Astrocyte (in vitro differentiated cells and primary cell): ENCODE measurements at places on chromosomes 1 and 21. TPM values are rescaled to one million over a fixed set of nuclear protein-coding genes. Genes with fewer than 3 reads are reported as not detected.

- H3K4me1 ChIP-seq, result no peaks in the 10 kb centered on the region
- no peaks in the 10 kb centered on the region for H3K27me3 ChIP-seq
- no peak overlapping the region for H3K27ac ChIP-seq
- no peaks in the 10 kb centered on the region for H3K36me3 ChIP-seq
These were observed 2.7 kb upstream of the LPGAT1 start for GRCh38 chr1:211833174-211833820.

DNA sequence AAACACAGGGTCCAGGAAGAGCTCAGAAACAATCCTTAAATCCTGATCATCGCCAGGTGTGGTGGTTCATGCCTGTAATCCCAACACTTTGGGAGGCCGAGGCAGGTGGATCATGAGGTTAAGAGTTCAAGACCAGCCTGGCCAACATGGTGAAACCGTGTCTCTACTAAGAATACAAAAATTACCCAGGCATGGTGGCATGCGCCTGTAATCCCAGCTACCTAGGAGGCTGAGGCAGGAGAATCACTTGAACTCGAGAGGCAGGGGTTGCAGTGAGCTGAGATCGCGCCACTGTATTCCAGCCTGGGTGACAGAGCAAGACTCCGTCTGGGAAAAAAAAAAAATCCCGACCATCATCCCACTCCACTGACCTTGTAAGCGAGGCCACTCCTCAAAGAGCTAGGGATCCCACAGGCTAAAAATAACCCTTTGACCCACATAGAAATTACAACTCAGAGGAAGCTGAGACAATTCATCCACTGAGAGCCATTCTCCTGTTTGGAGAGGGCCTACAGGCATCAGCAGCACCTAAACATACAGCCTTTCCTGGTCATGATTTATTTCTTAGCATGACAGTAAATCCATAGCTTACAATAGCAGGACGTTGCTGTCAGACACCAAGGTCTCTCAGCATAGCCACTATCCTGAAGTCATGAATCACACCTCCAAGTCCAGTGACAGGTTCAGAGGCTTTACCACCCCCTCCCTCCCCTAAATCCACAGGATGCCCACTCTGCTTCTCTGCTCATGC, 66.7 kb downstream of the TGFBR3 start:
- H3K4me1 ChIP-seq, result no peaks in the 10 kb centered on the region
- H3K36me3 ChIP-seq, result no peaks in the 10 kb centered on the region
- DNase-seq, result no peak
- H3K4me3 ChIP-seq, result no peak overlapping the region

DNA sequence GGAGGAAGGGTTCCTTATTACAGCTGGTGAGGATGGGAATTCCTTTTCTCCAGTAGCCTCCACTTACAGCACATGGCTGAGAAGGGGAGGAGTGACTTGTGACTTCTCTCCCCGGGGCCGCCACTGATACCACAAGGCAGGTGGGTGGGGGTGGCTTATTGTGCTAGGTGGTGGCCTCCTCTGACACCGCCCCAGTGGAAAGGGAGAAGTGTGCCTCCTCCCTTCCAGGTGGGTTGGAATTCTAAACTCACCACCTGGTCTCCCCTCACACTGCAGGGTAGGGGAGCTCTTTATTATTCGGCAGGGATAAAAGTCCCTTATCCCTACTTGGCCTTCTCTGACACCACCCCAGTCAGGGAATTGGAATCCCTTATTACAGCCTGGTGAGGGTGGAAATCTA, 89.5 kb downstream of the CCDC30 start:
- no peaks in the 10 kb centered on the region for H3K4me1 ChIP-seq
- H3K4me3 ChIP-seq, result no peak overlapping the region
- no peaks in the 10 kb centered on the region for H3K27me3 ChIP-seq
- DNase-seq, result no peak
- no peaks in the 10 kb centered on the region for H3K36me3 ChIP-seq
- H3K27ac ChIP-seq, result no peak overlapping the region

DNA sequence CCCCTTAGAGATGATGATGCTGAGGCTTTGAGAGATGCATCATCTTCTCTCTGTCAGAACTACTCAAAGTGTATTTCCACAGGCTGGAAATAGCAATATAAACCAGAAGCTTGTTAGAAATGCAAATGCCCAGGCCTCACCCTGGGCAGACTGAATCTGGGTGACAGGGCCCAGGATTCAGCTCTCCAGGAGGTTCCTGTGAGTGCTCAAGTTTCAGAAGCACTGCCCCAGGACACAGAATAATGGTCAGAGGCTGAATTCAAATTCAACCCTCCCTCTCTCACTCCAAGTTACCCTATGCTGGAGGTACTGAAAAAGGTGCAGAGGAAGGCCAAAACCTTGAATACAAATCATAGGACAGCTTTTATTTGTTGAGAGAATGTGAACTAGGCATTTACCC, 98.5 kb upstream of the NGF start:
- peaks cover 5% of the 10 kb centered on the region for H3K4me1 ChIP-seq
- no peaks in the 10 kb centered on the region for H3K36me3 ChIP-seq
- no peak overlapping the region for H3K4me3 ChIP-seq

GRCh38 chr1:218636548-218636947, 291.4 kb downstream of the TGFB2 start:
- no peaks in the 10 kb centered on the region for H3K4me1 ChIP-seq
- no peak overlapping the region for H3K27ac ChIP-seq
- H3K36me3 ChIP-seq, result no peaks in the 10 kb centered on the region
- no peak overlapping the region for H3K4me3 ChIP-seq

DNA sequence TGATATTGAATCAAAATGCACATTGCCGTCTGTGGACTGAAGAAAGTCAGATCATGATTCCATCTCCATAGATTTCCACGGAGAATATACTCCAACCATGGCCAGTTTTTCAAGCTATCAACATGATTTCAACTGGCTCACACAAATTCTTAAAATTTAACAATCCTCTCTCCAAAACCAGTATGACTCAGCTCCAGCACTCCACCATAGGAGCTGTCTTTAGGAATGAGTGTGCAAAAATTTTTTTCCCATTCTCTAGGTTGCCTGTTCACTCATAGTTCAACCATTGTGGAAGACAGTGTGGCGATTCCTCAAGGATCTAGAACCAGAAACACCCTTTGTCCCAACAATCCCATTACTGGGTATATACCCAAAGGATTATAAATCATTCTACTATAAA, 40.8 kb downstream of the RGL1 start:
- H3K27ac ChIP-seq, result no peak overlapping the region
- peaks cover 29% of the 10 kb centered on the region for H3K4me1 ChIP-seq
- DNase-seq, result no peak
- H3K36me3 ChIP-seq, result no peaks in the 10 kb centered on the region
- H3K27me3 ChIP-seq, result no peaks in the 10 kb centered on the region
- no peak overlapping the region for H3K4me3 ChIP-seq

GRCh38 chr1:65387821-65388220, 32.6 kb upstream of the LEPR start:
- no peak overlapping the region for H3K4me3 ChIP-seq
- H3K4me1 ChIP-seq, result no peaks in the 10 kb centered on the region
- no peaks in the 10 kb centered on the region for H3K36me3 ChIP-seq
- no peak overlapping the region for H3K27ac ChIP-seq
- DNase-seq, result no peak

GRCh38 chr1:170986901-170987300, 51.6 kb downstream of the MROH9 start:
- H3K4me3 ChIP-seq, result no peak overlapping the region
- H3K27me3 ChIP-seq, result peaks cover 2% of the 10 kb centered on the region
- no peaks in the 10 kb centered on the region for H3K4me1 ChIP-seq
- no peaks in the 10 kb centered on the region for H3K36me3 ChIP-seq
- no peak for DNase-seq

- no peaks in the 10 kb centered on the region for H3K36me3 ChIP-seq
- H3K4me3 ChIP-seq, result no peak overlapping the region
- H3K27ac ChIP-seq, result no peak overlapping the region
- no peak for DNase-seq
These were observed 27.7 kb upstream of the CSF3R start for GRCh38 chr1:36510418-36510817.

GRCh38 chr1:111587509-111588174, 31.9 kb upstream of the RAP1A start:
- H3K27me3 ChIP-seq, result no peaks in the 10 kb centered on the region
- H3K4me3 ChIP-seq, result no peak overlapping the region
- H3K4me1 ChIP-seq, result peaks cover 8% of the 10 kb centered on the region
- H3K27ac ChIP-seq, result no peak overlapping the region

DNA sequence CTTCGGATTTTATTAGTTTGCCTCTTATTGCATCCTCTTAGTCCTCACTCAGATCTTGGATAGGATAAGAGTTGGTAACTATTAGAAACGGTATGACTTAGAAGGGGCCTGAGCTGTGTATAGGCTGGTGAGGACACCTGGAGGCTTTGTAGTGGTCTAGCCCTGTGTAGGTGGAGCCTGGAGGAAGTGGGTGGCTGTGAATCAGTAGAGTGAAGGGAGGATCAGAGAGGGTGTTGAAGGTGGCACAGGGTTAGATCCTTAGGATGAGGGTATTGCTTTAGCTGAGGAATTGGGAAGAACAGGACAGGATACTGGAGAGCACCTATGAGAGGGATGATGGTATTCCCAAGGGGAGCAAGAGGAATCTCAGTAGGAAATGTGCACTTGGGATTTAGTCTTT, 5.7 kb downstream of the VANGL1 start:
- H3K27me3 ChIP-seq, result no peaks in the 10 kb centered on the region
- peaks cover 3% of the 10 kb centered on the region for H3K36me3 ChIP-seq
- no peak overlapping the region for H3K4me3 ChIP-seq
- H3K4me1 ChIP-seq, result peaks cover 25% of the 10 kb centered on the region
- no peak for DNase-seq
- H3K27ac ChIP-seq, result no peak overlapping the region

GRCh38 chr1:24641646-24642151, 1.4 kb upstream of the SRRM1 start:
- H3K4me3 ChIP-seq, result peak overlapping the region; percentile 49
- H3K36me3 ChIP-seq, result peaks cover 6% of the 10 kb centered on the region
- H3K4me1 ChIP-seq, result peaks cover 17% of the 10 kb centered on the region
- peak; percentile 18 for DNase-seq

- DNase-seq, result no peak
- no peaks in the 10 kb centered on the region for H3K4me1 ChIP-seq
- H3K27ac ChIP-seq, result no peak overlapping the region
- H3K27me3 ChIP-seq, result no peaks in the 10 kb centered on the region
- no peak overlapping the region for H3K4me3 ChIP-seq
These were observed 27.9 kb downstream of the RBM11 start for GRCh38 chr21:14243874-14244273.

GRCh38 chr1:116972674-116973030, 28.9 kb upstream of the CD101 start:
- no peaks in the 10 kb centered on the region for H3K36me3 ChIP-seq
- peak; percentile 51 for DNase-seq
- peaks cover 17% of the 10 kb centered on the region for H3K4me1 ChIP-seq
- no peak overlapping the region for H3K4me3 ChIP-seq
- H3K27ac ChIP-seq, result peak overlapping the region; percentile 78

- peaks cover 16% of the 10 kb centered on the region for H3K36me3 ChIP-seq
- no peaks in the 10 kb centered on the region for H3K4me1 ChIP-seq
- peak overlapping the region; percentile 91 for H3K4me3 ChIP-seq
- H3K27ac ChIP-seq, result peak overlapping the region; percentile 98
These were observed 2.5 kb downstream of the PPP1R15B start for GRCh38 chr1:204409123-204409522.

- H3K4me3 ChIP-seq, result no peak overlapping the region
- no peaks in the 10 kb centered on the region for H3K36me3 ChIP-seq
- no peak for DNase-seq
- peaks cover 7% of the 10 kb centered on the region for H3K4me1 ChIP-seq
- peaks cover 8% of the 10 kb centered on the region for H3K27me3 ChIP-seq
These were observed 3.4 kb upstream of the RNF187 start for GRCh38 chr1:228483789-228484188.

DNA sequence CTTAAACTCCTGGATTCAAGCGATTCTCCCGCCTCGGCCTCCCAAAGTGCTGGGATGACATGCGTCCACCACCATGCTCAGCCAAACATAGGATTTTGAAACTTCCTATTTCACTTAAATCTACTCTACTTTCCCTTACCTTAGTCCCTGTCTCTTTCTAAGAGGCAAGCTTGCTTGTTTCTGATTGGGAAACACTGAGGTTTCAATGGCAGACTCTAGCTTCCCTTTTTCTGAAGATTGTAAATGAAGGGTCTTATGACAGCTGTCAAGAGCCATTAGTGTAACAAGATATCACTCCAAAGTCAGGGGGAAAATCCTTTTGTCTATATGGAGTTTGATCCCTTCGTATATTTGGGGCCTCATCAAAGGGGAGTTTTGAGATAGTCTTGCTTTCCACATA, 23.5 kb upstream of the LMO4 start:
- H3K36me3 ChIP-seq, result no peaks in the 10 kb centered on the region
- H3K4me1 ChIP-seq, result no peaks in the 10 kb centered on the region
- H3K27ac ChIP-seq, result no peak overlapping the region
- no peak overlapping the region for H3K4me3 ChIP-seq
- DNase-seq, result no peak
- H3K27me3 ChIP-seq, result peaks cover 5% of the 10 kb centered on the region

DNA sequence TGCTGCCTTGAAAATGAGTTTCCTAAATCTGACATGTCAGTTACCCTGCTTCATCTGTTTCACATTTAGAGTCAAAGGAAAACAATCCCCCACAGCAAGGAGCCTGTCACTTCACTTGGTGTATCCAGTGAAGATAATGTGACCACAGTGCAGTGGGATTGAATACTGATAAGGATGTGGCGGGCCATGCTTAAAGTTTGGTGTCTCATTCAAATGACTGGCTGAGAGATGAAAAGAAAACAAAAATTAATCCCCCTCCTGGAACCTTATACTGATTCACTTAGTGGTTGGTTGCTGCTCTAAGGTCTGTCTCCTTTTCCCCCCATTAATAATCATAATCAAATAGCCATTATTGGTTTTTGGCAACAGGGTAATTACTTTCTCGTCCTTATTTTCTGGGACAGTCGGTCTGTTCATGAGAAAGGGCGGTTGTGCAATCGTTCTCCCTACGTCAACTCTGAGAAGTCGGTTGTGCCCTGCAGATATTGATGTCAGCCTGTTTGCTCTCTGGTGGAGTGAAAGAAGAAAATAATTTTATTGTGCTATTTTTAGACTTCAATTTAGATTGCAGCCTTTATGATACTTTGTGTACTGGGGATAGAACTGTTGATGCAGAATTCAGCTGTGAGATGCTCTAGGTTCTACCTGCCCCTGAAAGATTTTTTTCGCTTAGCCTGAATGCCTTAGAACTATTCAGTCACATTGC, 360.2 kb downstream of the DISC1 start:
- no peak overlapping the region for H3K4me3 ChIP-seq
- no peaks in the 10 kb centered on the region for H3K4me1 ChIP-seq
- H3K27ac ChIP-seq, result no peak overlapping the region
- no peaks in the 10 kb centered on the region for H3K27me3 ChIP-seq

GRCh38 chr21:42340187-42341050, 10.4 kb downstream of the TFF2 start:
- H3K4me1 ChIP-seq, result peaks cover 5% of the 10 kb centered on the region
- no peak overlapping the region for H3K27ac ChIP-seq
- peaks cover 18% of the 10 kb centered on the region for H3K27me3 ChIP-seq
- no peaks in the 10 kb centered on the region for H3K36me3 ChIP-seq
- no peak overlapping the region for H3K4me3 ChIP-seq

- H3K36me3 ChIP-seq, result peaks cover 11% of the 10 kb centered on the region
- DNase-seq, result no peak
- H3K27me3 ChIP-seq, result peaks cover 13% of the 10 kb centered on the region
- no peak overlapping the region for H3K4me3 ChIP-seq
- H3K4me1 ChIP-seq, result peaks cover 6% of the 10 kb centered on the region
- no peak overlapping the region for H3K27ac ChIP-seq
These were observed 3.3 kb downstream of the WRAP73 start for GRCh38 chr1:3646596-3646995.

- DNase-seq, result no peak
- H3K4me3 ChIP-seq, result no peak overlapping the region
- H3K4me1 ChIP-seq, result no peaks in the 10 kb centered on the region
- no peaks in the 10 kb centered on the region for H3K27me3 ChIP-seq
These were observed 23.7 kb upstream of the HFM1 start for GRCh38 chr1:91428182-91428798.

The HTR6 gene
- total RNA-seq, result 0.11 TPM in 1 of 2 replicates, not detected in the other

The OR2T8 gene
- not detected in 2 replicates for total RNA-seq

The PROK1 gene
- not detected in 2 replicates for total RNA-seq

The RGS13 gene
- total RNA-seq, result not detected in 2 replicates
